ENCODE measurements at places on chromosomes 2 and 18.

- H3K36me3 ChIP-seq: no peaks in the 10 kb centered on the region
- DNase-seq: no peak
- no peaks in the 10 kb centered on the region for H3K4me1 ChIP-seq
- H3K27ac ChIP-seq: no peak overlapping the region
Observed at GRCh38 chr2:68031542-68032160, 31.2 kb downstream of the C1D start.

- DNase-seq: no peak
- H3K36me3 ChIP-seq: no peaks in the 10 kb centered on the region
- H3K4me1 ChIP-seq: no peaks in the 10 kb centered on the region
- H3K4me3 ChIP-seq: no peak overlapping the region
Observed at GRCh38 chr2:195212586-195212985, 444.4 kb upstream of the SLC39A10 start.

GRCh38 chr2:179685146-179685545 is 176.3 kb downstream of the ZNF385B start:
- H3K27ac ChIP-seq: no peak overlapping the region
- H3K27me3 ChIP-seq: no peaks in the 10 kb centered on the region
- no peak for DNase-seq
- no peaks in the 10 kb centered on the region for H3K4me1 ChIP-seq
- no peak overlapping the region for H3K4me3 ChIP-seq

GRCh38 chr2:234661175-234661574 is 164.3 kb upstream of the ARL4C start:
- no peaks in the 10 kb centered on the region for H3K4me1 ChIP-seq
- DNase-seq: no peak

- no peaks in the 10 kb centered on the region for H3K4me1 ChIP-seq
- H3K27ac ChIP-seq: no peak overlapping the region
- H3K4me3 ChIP-seq: no peak overlapping the region
- no peaks in the 10 kb centered on the region for H3K27me3 ChIP-seq
Observed at GRCh38 chr2:117523267-117523666, 291.2 kb upstream of the DDX18 start.

DNA sequence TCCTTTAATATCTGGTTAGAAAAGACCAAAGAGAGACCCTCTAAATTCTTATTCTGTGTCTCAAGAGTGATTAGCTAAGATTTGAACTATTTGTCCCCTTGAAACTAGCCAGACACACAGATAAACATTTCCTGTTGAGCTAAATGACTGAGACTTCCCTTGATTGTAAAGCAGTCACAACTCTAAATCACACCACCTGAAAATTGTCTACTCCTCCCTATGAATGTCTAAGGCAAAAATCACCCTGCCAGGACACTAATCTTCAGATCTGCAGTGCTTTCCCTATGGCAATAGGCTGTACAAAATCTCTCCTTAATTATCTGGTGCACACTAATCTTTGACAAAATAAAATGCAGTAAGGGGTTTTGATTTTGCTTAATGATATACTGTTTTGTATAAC is 200.5 kb upstream of the GULP1 start:
- no peak overlapping the region for H3K4me3 ChIP-seq
- no peaks in the 10 kb centered on the region for H3K27me3 ChIP-seq
- H3K4me1 ChIP-seq: no peaks in the 10 kb centered on the region
- H3K27ac ChIP-seq: no peak overlapping the region

Measured in activated T-helper 2 cell treated with anti-CD3 and anti-CD28 coated beads, Interferon-gamma antibody, Interleukin-2, Interleukin-4, amounts not matched to agents 10 μg/mL and 5 μg/mL and 100 μg/mL, durations not matched to agents 14 hours and 24 hours and 36 hours (primary cell).